HFFc6 (cell line): ENCODE measurements at places on chromosomes 7 and 10.

DNA sequence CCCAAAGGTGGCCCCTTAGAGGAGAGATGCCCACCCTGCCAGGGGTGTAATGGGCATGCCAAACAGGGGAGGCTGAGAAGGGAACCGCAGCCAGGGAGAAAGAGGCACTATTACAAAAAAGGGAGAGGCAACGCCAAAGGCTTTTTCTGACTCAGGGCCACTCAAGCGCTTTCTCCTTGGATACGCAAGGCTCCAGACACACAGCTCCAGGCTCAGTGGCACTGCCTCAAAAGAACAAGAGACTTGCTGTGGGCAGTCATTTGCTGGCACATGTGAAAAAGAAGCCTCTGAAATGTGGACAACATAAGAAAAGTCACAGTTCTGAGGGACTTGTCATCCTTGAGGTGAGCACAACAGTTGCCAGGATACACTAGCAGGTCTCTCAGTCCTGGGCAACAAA is 128.4 kb downstream of the DGKI start:
- DNase-seq, result no peak

DNA sequence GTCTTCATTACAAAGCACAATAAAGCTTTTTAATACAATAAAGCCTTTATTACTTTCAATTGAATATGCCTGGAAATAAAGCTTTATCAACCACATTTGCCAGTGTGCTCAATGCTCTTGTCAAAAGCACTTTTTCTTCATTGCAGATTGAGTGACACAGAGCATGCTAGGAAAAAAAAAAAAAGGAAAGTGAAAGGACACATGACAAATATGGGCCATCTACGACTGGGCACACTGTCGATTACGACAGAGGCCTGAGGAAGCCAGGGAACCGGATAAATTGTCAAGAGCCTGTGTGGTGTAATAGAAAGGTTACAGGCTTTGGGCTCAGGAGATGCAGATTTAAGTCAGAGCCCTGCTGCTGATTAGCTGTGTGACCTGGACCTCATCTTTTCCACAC is 84.8 kb upstream of the LRGUK start:
- no peak for DNase-seq

DNA sequence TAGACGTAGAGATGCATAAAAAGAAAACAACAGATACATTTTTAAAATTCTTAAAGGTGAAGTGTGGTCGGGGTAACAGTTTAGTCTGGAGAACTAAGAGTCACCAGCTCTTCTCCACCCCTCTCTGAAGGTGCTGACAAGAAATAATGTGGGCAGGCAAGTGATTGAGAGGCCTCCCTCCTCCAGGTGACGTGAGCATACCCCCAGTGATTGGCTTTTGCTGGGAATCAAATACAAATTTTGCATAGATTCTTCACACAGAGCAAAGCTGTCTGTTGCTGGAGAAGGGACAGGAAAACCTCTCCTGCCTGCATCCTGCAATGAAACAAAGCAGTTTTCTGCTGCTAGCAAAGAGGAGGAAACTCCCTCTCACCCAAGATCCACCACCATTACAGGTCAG is 115.0 kb downstream of the DGKB start:
- no peak for DNase-seq

DNA sequence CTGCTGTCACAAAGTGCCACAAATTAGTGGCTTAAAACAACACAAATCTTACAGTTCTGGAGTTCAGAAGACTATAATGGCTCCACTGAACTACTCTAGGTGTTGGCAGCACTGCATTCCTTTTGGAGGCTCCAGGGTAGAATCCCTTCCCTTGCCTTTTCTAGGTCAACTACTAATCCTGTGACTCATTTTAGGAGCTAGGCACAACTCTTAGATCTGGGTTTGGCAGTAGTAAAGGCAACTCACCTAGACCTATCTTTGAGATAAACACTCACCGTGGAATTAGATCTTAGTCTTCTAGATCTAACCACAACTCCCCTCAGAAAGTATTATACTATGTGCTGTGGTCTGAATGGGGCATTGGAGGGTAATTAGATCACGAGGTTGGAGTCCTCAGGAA is 60.4 kb downstream of the ANKIB1 start:
- DNase-seq, result peak; percentile 6

- no peak for DNase-seq
Observed at GRCh38 chr10:113259576-113260226, 293.2 kb upstream of the HABP2 start.

DNA sequence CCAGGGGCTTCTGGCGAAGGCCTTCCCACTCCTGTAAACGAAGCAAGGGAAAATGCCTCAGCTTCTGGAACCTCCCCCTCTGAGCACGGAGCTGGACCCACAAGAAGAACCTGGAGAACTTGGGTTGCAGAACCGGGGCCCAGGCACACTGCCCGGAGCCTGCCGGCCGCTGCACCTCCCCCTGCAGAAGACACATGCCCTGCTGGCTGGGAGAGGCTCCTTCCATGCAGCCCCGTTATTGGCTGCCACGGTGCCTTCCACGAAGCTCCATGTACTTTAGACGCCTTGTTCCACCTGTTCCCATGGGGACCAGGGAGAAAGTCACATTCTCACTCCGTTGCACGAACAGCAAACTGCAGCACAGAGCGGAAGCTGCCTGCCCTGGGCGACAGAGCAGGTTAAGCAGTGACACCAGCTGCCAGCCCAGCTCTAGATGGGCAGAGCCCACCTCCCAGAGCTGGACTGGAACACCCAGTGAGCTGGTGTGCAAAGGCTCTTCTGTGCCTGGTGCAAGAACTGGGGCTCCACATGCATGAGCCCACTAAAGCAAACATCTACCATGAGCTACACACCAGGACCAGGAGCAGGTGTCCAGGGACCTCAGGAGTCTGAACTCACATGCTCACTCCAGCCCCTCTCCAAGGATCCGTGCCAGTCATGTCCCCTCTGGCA is 70.1 kb downstream of the TNS3 start:
- DNase-seq, result no peak

GRCh38 chr10:125206623-125207022 is 46.3 kb upstream of the CTBP2 start:
- no peak for DNase-seq

GRCh38 chr7:37251222-37251621 is 197.4 kb downstream of the ELMO1 start:
- no peak for DNase-seq

DNA sequence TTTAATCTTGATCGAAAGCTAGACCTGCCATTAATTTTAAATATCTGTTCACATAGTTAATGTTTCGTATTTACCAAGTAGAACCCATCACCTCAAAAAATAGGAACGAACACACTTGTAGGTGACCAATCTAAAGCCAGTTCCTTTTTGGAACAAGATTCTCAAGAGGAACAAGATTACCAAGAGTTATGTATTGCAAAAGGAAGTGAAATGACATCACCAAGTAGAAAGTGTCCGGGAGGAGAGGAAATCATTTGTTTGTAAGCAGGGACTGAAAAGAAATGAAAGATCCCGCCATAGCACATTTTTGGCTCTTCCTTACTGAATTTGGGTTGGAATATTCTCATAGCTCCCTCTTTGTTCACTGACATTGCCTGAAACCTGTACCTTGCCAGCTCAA is 1200.5 kb downstream of the SORCS1 start:
- DNase-seq, result no peak

DNA sequence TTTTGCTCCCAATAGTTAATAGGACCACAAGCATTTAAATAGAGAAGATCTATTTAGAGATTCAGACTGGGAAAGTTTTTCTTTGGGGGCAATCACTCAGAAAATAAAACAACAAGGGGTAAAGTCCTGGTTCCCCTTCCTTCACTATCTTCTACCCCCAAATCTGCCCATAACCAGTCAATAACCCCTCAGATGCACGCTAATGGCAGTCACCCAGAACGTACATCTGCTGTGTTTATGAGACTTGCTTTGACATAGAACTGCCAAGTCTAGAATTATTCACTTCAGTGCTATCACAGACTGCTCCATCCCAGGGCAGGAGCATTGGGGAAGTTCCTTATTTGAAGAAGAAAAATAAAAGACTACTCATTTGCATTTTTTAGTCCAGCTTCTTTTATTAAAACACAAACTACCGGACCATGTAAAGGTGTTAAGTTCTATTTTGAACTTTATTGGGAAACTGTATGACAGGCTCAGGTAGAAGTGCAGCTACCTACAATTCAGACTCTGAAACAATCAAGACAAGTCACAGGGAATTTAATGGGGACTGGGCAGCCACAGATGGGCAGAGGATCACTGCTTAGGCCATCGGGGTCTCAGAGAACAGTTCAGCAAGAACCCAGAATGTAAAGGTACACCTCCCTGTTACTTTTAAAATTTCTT is 38.4 kb downstream of the ANK3 start:
- no peak for DNase-seq

DNA sequence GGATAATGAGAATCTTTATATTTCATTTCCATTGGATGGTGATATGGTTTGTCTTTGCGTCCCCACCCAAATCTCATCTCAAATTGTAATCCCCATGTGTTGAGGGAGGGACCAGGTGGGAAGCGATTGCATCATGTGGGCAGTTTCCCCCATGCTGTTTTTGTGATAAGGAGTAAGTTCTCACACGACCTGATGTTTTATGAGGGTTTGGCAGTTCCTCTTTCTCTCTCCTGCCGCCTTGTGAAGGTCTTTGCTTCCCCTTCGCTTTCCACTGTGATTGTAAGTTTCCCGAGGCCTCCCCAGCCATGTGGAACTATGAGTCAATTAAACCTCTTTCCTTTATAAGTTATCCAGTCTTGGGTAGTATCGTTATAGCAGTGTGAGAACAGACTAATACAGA is 59.4 kb downstream of the MTPN start:
- DNase-seq, result no peak

GRCh38 chr7:97004247-97005182 is 838 bp upstream of the DLX6 start:
- no peak for DNase-seq

DNA sequence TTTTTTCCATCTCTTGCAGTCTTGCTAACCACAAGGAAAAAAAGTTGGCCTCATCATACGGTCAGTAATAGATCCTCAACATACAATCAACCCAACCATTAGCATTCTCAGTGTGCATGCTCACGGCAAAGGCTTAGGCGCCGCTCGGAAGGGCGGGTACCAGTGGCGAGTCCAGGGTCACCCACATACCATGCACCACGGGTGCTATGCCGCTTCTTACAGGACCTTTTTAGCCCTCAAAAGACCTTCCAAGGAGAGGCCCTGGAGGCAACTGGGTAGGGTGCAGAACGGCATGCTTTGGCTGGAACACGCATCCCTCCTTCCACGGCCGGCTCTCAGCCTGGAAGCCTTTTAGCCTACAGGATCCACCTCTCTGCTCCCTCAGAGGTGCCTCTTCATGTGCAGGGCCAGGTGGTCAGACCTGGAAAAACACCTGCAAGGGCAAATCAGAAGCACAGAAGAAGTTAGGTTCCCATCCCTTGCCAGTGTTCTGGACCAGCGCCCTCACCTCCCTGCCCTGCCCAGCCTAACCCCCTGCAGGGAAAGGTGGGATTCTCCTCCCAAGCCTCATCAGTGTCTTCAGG is 5.8 kb downstream of the KLF6 start:
- DNase-seq, result no peak

DNA sequence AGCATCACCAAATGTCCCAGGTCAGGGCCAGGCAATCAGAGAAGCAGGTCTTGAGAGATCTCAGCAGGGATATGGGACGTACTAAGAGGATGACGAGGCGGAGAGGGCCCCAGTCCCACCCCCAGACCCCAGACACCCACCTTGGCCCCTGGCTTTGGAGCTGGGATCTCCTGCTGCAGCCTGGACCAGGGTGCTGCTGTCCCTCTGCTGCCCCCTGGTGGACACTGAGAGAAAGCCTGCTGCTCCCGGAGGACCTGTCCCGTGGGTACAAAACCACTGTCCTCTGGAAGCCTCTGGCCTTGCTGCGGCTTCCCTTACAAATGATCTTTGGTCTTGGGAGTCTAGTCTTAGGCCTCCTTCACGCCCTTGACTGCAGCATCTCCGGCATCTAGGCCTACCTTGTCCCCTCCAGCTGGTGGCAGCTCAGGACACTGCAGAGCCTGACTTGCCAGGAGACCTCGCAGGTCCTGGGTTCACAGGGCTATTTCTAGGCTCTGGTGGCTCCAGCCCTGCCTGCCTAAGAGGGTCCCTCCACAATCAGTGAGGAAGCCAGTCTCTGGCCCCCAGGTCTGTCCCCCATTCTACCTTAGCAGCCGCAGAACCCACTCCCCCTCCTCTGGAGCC is 97.1 kb downstream of the RGS10 start:
- DNase-seq, result peak; percentile 57

DNA sequence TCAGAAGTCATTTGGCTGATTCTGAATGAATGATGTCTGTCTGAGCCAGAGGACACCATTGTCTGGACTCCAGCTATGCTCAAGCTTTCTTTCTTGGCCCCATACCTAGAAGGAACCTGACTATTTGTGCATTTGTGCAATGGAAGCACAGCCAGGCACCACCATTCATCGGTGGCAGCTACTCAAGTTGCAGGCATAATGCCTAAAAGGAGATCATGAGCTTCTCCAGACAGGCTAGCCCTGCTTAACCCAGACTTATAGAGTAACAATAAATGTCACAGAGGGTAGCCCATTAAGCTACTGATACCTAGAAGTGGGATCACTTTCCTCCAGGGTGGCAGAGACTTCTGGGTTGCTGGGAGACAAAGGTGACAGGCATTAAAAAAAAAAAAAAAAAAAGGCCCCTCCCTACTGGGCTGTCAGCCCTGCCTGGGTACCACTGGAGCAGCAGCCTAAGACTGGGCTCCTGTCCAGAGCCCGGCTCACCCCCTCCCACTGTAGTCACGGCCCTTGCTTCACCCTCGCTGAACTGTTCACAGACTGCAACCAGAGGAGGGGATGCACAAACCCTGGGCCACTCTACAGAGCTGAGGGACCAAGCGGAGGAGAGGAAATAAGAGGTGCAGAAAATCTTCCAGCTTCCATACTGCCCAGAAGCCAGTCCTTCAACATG is 75.4 kb upstream of the ATP6V0A4 start:
- no peak for DNase-seq

DNA sequence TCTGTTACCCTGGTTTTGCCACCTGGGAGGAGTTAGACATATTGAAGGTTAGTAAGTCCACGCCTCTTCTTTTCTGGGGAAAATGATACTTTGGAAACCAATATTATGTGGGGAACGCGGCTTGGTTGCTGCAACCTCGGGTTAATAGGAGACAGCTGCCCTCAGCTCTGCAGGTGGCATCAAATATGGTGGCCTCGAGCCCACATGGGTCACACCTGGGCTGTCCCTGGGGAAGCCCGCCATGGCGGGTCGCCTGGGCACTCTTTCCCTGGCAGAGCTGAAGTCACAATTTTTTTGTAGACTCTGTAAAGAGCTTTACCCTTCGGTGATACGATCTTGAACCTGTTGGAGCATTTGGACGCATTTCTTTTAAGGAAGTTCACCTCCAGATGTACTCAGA is 2.5 kb downstream of the PFKP start:
- no peak for DNase-seq

GRCh38 chr10:95451568-95452524 is 109.3 kb downstream of the SORBS1 start:
- DNase-seq, result no peak
